ENCODE measurements at places on chromosomes 1 and 21.

GRCh38 chr21:16492356-16492755 is 762.6 kb downstream of the USP25 start:
- no peak for DNase-seq

GRCh38 chr1:224637515-224637914 is 21.4 kb downstream of the CNIH3 start:
- no peak for DNase-seq

DNA sequence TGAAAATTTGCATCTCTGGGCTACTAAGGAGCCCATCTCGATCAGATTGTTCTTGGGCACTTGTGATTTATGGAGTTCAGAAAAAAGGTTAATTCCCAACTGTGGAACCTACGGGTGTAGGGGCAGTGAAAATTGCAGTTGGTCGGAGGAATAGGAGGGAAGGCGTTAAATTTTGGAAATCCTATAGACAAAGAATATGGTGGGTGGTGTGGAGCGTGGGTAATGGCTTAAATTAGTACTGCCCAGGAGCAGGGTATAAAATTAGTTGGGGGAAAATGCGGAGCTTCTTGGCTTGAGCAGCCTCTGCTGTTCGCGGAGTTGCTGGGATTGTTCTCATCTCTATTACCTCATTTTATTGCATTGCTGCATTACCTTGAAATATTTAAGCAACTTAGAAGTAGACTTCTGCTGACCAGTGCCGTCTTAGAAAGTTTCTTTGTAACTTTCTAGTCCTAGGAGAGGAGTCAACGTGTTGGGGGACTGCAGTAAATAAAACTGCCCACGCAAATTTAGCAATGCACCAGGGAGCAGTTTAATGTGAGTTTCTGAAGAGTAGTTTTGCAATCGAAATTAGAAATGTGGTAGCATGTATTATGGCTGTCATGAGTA is 514 bp downstream of the S1PR1 start:
- DNase-seq, result no peak

DNA sequence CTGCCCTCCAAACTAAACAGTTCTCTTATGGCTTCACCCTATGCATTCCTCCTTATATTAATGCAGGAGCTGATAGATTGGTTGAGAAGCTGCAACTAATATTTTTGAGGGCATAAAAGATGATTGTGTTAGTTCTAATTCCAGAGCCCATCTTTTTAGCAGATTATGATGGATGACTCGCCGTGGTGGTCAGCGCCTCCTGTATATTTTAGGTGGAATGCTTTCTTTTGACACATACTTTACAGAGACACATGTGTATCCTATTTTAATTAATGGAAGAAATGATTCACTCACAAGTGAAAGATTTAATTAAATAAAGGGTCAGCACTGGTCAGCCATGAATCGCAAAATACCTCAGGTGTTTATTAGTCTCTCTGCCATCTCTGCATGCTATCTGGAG is 120.7 kb downstream of the TM2D1 start:
- no peak for DNase-seq

- DNase-seq, result no peak
Measured at GRCh38 chr1:96538883-96539282, 182.7 kb upstream of the PTBP2 start.

DNA sequence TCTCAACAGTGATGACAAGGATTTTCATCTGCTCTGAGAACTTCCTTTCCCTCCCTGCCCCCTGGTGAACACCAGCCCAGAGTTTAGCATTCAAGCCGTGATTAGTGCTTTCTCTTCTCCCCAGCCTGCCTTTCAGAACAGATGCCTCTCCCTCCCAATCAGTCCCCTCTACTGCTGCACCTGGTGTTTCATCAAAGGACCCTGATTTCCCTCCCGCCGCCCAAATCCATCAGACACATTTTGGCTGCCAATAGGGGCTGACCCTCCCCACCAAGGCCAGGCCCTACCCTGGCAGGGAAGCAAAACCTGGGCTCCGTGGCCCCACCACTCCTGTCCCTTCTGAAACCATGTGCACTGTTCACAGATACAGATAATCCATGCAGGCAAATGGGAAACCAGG is 34.0 kb upstream of the KLHDC7A start:
- DNase-seq, result no peak

DNA sequence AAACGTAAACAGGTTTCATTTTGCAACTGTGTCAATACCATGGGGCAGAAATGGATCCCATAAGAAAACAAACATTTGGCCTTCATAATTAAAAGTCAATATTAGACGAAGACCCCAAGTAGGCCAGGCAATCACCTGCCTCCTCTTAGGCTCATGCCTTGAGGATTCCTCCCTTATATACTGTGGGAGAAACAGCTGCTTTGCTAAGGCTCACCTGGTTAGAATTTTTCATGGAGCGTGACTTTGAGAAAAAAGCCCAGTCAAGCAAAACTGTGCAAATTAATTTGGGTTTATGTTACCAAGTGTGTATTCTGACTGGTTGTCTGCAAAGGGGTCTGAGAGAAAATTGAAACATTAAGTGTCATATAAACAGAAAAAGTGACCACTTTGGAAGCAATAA is 605.3 kb upstream of the USP24 start:
- no peak for DNase-seq

GRCh38 chr21:29074007-29074376 is 544 bp upstream of the CCT8 start:
- no peak for DNase-seq

GRCh38 chr1:68961143-68961542 is 464.3 kb upstream of the DEPDC1 start:
- DNase-seq, result no peak

DNA sequence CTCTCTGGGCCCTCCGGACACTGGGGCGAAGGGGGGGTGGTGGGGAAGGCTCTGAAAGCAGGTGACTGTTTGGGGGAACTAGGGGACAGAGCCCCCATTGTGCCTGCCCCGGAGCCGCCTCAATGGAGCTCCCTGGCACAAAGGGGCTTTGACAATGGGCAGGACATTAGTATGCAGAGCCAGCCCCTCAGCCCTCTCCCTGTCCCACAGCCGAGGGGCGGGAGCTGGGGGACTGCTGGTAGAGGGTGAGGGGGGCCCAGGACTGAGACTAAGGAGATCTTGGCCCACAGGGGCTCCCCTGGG is 7.8 kb downstream of the KCNJ10 start:
- no peak for DNase-seq

DNA sequence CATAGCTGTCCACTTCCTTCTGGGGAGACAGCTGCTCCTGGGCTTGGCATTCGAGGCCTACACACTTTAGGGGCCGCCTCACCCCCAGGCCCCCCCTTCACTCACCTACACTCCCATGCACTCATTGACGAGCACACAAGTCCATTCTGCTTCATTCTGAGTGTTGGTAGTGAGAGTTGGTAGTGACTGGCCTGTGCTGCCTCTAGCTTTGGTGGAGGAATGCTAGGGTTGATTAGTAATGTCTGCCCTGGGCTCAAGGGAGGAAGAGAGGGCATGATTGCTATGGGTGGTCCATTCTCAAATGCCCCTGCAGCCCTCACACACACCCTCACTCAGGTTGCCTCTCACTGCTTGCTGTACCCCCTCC is 30.4 kb downstream of the TRIM11 start:
- DNase-seq, result no peak

GRCh38 chr1:229279242-229279641 is 8.3 kb downstream of the RAB4A start:
- no peak for DNase-seq

GRCh38 chr1:12600880-12601633 is 17.0 kb downstream of the DHRS3 start:
- DNase-seq, result no peak

DNA sequence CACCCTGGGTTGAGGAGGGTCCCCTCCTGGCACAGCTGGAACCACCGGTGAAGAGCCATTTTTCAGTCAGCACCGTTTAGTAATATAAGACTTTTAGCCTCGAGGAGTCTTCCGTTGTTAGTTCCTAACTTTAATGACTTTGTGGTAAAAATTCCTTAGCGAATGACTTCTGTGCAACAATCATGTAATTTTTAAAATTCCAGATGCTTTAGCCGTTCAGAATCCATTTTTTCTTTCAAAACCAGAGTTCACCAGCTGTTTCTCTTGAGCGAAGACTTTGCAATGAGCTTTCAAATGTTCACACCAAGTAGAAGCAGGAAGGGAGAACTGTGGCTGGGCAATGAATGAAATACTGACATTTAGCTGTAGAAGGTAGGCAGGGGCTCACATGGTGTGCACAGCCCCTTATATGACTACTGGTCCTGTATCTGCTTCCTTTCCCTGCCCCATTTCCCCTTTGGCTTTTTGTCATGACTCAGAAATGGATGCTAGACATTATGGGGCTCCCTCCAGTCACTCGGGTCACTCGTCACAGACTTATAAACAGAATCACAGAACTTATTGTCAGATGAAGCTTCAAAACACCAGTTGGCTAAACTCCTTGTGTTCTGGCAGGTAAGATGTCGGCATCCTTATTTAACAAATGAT is 4.1 kb downstream of the DISC1 start:
- no peak for DNase-seq

GRCh38 chr1:184691719-184692324 is 62.8 kb downstream of the EDEM3 start:
- DNase-seq, result no peak

GRCh38 chr1:173095632-173096031 is 44.9 kb upstream of the TNFSF18 start:
- DNase-seq, result no peak

DNA sequence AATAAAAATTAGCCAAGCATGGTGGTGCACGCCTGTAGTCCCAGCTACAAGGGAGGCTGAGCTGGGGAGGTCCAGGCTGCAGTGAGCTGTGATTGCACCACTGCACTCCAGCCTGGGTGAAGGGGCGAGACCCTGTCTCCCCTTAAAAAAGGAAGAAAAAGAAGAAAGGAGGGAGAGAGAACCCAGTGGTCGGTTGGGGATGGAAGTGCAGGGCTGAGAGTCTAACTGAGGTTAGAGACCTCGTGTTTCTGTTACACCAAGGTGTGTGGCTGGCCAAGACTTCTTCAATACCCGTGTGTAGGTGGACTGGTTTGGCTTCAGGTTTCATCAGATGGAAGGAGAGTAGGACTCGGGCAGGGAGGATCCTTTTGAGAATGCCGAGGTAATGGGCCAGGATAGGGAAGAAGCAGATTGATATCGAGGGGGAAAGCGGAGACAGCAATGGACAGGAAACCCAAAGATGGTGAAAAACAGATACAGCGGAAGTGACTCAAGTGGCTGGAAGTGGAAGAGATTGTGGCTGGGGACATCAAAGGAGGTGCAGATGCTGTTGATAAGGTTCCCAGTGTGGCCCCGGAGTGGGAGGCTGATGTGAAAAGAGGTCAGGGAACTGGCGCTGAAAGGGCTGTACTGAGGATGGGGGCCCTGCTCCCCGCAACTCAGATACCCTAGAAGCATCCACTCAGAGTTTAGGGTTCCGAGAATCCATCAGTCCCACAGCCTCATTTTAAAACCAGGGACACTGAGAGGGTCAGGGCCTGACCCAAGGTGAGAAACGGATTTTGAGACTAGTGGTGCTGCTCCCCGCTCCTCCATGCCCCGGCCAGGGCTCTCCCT is 681 bp upstream of the UBXN10 start:
- DNase-seq, result no peak
